ENCODE measurements at places on chromosomes 3 and 15. TPM values are rescaled to one million over a fixed set of nuclear protein-coding genes. Genes with fewer than 3 reads are reported as not detected.

DNA sequence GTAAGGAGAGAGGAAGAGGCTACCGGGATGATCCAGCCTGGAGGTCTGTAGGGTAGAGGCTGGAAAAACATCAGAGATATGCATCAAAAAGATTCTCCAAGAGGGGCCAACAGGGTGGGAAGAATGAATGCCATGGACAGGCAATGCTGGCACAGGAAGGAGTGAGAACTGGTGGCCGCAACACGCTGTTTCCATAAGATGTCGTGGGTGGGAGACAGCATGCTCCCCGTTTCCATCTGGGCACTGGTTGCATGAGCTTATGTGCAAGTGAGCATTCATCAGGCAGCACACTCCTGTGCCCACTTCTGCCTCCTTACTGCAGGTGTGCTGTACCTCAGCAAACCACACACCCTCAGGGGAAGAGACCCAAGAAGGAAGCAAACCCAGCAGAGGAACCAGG lies 59.4 kb downstream of the GABRB3 start:
- H3K27ac ChIP-seq: no peak overlapping the region
- H3K4me1 ChIP-seq: no peaks in the 10 kb centered on the region
- H3K4me3 ChIP-seq: no peak overlapping the region
- peaks cover 5% of the 10 kb centered on the region for H3K27me3 ChIP-seq

DNA sequence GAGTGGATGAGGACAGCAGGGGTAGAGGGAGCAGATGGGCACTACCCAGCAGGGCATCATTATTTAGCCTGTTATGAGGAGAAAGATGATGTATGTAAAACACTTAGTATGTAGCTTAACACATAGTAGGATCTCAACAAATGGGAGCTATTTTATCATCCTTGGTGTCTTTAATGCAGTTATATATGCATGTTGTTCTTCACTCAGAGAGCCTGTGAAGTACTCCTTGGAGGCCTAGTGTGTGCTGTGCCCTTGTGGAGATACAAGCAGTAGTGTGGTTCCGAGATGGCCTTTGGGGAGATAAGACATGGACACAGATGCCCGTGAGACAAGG lies 124.2 kb downstream of the LIPC start:
- H3K36me3 ChIP-seq: no peaks in the 10 kb centered on the region
- no peak overlapping the region for H3K27ac ChIP-seq
- H3K27me3 ChIP-seq: no peaks in the 10 kb centered on the region

The ARPP21 gene
- not detected for total RNA-seq

The HYKK gene
- 3.9 TPM for total RNA-seq

The ASB14 gene
- total RNA-seq: not detected

The SKOR1 gene
- 0.31 TPM for total RNA-seq
